Cardiac fibroblast (primary cell): ENCODE measurements at places on chromosomes 2 and 18.

GRCh38 chr18:8910843-8911242 lies 191.7 kb upstream of the NDUFV2 start:
- DNase-seq, result no peak

DNA sequence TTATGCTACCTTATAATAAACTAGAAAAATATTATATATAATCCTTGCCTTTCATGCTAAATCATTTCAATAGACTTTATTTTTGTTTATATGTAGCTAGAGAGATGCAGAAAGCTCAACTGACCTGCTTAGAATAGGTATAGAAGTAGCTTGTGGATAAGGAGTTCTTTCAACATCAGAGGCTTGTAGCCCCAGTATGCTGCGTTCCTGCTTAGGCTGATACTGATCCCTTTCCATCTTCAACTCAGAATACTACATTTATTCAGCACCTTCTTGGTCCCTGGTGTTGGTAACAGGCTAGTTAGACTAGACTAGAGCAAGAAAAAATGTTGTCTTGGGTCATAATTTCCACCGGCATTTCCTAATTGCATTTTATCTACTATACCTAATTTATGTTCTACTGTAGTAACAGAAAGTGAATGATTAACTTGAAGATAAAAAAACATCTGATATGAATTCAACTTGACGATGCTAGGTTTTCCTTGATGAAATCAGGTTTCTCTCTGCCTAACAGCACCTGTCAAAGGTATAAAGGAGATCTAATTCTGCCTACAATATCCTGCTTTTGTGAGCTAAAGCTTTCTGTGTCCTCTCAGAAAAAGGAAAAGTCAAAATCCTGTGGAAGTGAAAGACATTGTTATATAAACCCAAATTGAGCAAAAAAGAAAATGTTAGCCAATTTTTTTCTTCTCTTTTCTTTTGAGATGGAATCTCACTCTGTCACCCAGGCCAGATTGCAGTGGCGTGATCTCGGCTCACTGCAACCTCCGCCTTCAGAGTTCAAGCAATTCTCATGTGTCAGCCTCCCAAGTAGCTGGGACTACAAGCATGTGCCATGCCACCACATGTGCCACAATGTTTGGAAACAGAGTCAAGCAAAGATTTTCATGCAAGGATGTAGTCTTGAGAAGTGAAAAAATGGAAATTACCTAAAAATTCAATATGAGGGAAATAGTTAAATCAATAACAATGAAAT lies 5.8 kb downstream of the PECR start:
- DNase-seq, result no peak

DNA sequence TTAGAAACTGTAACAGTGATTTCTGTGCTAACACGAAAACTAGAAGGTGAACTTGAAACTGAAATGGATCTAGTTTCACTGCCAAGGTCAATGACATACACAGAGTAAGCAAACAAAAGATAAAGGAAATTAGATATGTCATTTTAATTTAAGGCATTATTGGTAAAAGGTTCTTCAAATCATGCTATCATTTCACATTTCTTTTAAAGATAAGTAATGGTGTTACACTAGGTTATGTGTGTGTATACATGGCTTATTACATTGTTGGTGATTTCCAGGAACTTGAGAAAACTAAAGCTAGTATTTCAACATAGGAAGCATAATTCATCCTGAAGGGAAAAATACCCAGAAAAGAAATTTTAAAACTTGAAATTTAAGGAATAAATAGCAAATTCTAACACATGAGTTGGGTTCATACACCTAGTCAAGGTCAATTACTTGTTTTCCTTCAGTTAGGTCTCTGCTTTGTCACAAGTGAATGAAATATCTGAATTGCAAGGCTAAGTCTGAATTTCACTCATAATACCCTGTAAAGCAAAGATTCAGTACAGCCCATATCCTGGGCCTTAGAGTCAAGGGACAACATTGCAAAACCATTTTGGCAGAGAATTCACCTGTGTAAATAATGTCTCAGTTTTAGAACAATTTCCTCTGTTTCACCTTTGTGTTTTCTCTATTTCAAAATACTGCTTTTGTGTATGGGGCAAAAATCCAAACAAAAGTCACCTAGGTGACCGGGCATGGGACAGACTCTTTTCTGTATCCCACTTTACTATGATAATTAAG lies 141.6 kb downstream of the SRBD1 start:
- peak; percentile 72 for DNase-seq

- no peak for DNase-seq
Measured at GRCh38 chr2:30472326-30472725, 25.3 kb downstream of the LCLAT1 start.

- DNase-seq, result peak; percentile 90
Measured at GRCh38 chr2:202149155-202149762, 76.2 kb downstream of the KIAA2012 start.

DNA sequence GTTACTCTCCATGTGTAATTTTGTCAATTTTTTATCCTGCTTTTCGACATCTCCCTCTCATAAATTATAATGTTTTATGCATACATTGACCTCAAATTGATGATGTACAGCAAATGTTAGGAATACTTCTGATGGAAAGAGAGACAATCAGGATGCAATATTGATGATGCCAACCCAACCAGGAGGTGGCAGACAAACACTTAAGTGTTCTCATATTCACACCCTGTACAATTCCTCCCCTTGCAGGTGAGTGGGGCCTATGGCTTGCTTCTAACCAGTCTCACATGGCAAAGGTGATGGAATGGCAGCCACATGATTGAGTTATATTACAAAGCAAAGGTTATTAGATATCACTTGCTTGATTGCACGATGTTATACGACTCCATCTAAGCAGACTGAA lies 594.3 kb upstream of the REG3G start:
- DNase-seq, result no peak

DNA sequence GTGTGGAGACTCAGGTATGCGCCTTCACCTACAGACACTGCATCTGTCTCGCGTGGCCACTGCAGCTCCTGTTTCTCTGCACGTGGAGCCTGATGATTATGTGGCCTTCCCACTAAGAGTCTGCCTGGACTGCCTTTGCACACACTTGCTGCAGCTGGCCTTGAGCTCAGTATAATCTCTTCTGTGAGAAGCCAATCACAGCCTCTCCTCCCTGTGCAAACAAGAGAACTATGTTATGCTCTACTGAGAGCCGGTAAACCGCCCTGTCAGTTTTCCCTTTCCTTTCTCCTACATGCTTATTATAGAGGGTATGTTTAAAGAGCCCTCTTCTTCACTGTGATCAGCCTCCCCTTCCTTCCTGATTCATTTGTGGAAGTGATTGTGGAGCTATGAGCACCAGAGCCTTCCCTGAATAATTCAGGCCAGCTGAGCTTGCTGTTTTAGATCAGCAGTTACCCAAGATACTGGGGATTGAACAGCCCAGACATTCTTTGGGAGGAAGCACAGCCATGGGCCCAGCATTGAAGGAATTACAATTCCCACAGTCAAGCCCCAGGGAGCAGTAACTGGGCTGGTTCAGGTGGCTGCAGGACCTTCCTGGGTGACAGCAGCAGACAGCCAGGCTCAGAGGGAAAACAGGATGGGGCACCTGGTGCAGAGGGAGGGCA lies 3.7 kb upstream of the TGFA start:
- no peak for DNase-seq
